GM13977 (cell line): ENCODE measurements at places on chromosomes 1 and 21.

DNA sequence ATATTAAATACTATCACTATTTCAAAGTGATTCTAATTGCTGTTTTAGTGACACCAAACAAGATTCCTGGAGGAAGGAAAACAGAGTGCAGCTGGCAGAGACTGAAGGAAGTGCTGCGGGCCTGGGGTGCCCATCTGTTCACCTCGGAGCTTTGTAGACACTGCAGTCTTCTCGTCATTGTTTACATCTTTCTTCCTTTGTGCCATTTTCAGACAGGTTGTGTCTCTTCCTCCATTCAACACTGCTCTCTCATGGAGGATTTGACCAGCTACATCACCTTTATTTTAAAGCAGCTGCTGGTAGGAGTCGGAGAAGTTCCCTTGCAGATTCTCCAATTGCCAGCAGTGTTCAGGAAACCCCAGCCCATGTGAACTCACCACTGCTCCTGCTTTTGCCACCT is 37.3 kb downstream of the ABCA4 start:
- DNase-seq: no peak

GRCh38 chr1:28091043-28091781 is 2.8 kb upstream of the EYA3 start:
- DNase-seq: peak; percentile 63

- DNase-seq: no peak
Measured at GRCh38 chr1:237005674-237006073, 1.4 kb upstream of the MT1HL1 start.

- DNase-seq: no peak
Measured at GRCh38 chr1:17655169-17655568, 100.0 kb upstream of the ACTL8 start.

GRCh38 chr1:18661404-18662285 is 31.0 kb downstream of the PAX7 start:
- DNase-seq: no peak

DNA sequence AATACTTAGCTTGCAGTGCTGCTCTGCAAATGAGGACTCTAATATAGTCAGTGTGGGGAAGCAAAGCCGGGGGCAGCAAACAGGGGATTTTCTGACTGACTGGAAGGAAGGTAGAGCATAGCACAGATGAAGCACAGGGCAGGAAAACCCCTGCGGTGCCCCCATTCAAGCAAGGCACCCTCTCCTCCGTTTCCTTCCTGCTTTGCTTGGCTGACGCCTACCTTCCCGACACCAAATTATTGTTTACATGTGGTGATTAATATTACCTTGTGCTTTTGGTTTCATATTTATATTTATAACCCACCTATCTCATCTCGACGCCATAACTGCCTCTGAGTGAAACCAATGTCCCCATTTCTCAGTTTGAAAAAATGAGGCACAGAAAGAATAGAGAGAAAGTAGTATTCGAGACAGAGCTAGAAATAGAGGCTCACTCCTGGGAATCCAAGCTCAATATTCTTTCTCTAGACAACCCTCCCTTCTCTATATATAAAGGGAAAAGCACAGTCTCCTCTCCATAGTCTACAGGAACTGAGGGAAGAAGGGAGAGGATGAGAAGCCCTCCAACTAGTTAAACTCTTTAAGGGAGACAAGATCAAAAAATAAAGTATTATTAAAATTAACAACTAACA is 41.3 kb downstream of the PIK3C2B start:
- DNase-seq: peak; percentile 85

DNA sequence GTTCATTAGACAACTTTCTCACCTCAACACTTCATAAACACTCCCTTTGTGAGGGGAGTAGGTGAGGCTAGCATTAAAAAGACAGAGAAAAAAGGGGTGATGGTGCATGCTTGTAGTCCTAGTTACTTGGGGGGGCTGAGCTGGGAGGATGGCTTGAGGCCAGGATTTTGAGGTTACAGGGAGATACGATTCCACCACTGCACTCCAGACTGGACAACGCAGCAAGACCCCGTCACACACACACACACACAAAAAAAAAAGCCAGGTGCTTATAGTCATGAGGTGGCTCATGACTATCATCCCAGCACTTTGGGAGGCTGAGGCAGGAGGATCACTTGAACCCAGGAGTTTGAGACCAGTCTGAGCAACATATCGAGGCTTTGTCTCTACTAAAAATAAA is 29.6 kb downstream of the GON4L start:
- DNase-seq: no peak

DNA sequence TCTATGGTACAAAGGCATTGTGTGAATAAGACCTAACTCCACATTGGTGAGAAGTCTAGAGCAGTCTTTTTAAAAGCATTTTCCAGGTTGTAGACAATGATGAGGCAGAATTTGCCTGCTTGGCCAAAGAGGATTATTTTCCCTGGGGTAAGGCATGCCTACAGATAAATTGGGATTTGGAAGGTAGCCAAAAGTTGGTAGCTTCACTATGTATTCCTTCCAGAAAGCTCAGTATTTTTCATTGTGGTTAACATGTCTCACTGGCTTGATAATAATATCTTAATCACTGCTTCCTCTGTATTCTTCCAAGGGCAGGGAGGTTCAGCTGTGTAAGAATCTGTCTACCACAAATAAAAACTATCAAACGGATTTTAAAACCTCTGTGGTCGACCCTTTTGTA is 590.8 kb upstream of the PRMT6 start:
- DNase-seq: no peak

- no peak for DNase-seq
Measured at GRCh38 chr1:161739865-161740566, 9.6 kb upstream of the DUSP12 start.

- DNase-seq: no peak
Measured at GRCh38 chr1:8094481-8095241, 68.6 kb upstream of the ERRFI1 start.

- DNase-seq: no peak
Measured at GRCh38 chr1:59917026-59917784, 9.4 kb downstream of the CYP2J2 start.
